Stimulated activated CD4-positive, alpha-beta T cell treated with anti-CD3 and anti-CD28 coated beads, TNF-alpha, amount 100 ng/mL, for 48 hours (primary cell): ENCODE measurements at places on chromosomes 1 and 21.

DNA sequence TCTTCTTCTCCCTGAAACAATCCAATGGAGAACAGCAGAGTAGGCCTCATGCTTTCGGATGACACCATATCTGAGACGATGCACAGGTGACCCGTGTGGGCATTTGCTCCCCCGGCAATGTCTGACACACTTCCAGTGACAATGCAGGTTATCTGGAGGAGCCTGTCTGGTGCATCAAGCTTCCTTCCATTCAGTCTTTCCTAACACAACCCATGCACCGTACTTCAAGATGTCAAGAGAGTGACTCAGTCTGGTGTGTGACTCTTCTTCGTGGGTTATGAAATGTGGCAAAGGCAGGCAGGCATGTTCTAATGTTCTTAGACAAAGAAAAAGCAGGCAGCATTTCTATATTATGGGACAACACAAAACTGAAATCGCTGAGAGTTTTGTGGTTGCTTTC is 159.1 kb downstream of the EDEM3 start:
- DNase-seq, result no peak

DNA sequence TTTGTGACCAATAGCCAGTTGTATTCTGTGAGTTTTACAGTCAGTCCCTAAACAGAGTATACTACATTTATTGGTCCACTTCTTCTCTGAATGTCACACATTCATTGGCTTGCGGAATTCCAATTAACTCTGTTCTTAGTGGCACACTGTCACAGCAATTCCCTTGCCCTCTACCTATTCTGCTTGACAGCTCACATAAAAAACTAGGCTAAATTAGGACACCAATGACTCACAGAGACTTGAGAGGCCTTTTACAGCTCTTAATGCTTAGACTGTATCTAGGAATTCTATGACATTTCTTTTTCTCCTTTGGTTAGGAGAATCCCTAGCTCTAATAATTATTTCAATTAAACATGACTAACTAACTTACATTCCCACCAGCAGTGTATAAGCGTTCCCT is 104.1 kb downstream of the NEGR1 start:
- no peak for DNase-seq

- no peak for DNase-seq
Measured at GRCh38 chr1:21490774-21491487, 18.3 kb upstream of the ALPL start.

- no peak for DNase-seq
Measured at GRCh38 chr1:40425198-40425597, 25.1 kb upstream of the ZFP69B start.

GRCh38 chr1:16294219-16295212 is 57.5 kb upstream of the CPLANE2 start:
- no peak for DNase-seq
